ENCODE measurements at places on chromosomes 12 and 14.

GRCh38 chr14:92414690-92415445 is 91.9 kb downstream of the SLC24A4 start:
- DNase-seq, result no peak

GRCh38 chr12:103728323-103728722 is 112.7 kb downstream of the NT5DC3 start:
- peak; percentile 17 for DNase-seq

GRCh38 chr12:121990692-121991603 is 30.7 kb upstream of the BCL7A start:
- peak; percentile 16 for DNase-seq

DNA sequence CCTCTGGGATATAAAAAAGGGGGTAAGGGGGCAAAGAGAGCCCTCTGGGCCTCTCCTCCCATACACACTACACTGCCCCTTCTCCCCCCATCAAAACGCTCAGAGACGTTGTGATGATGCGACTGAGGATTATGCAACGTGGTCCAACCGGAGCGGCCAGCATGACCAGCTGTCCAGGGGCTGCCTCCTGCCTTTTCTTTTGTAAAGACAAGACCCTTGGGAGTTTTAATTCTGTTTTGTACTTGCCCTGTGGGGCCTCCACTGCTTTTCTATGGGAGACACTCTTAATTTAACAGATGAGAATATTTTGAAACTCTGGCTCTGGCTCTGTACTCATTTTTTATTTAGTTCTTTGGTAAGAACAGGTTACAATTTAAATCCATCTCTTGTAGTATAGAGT is 7.2 kb downstream of the MBD6 start:
- DNase-seq, result no peak

DNA sequence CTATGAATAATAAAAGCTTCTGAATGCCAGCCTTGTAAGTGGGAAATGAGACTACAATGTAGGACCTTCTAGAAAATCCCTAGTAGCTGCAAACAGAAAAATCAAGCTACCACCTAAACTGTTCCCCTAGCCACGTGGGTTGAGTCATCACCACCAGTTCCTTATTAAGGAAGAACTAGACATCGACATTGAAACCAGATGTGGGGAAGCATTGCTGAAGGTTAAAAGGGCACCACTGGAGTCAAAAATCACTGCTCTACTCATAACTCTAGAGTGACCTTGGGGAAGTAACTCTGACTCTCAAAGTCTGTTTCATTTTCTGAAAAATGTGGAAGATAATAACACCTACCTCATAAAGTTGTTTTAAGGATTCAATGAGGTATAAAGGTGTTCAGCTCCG is 9.4 kb upstream of the CNIH1 start:
- DNase-seq, result peak; percentile 50

GRCh38 chr12:47822863-47823262 is 3.2 kb upstream of the HDAC7 start:
- DNase-seq, result no peak

Data from GM04503 (cell line).